ENCODE measurements at places on chromosomes 13 and 19. TPM values are rescaled to one million over a fixed set of nuclear protein-coding genes. Genes with fewer than 3 reads are reported as not detected.

DNA sequence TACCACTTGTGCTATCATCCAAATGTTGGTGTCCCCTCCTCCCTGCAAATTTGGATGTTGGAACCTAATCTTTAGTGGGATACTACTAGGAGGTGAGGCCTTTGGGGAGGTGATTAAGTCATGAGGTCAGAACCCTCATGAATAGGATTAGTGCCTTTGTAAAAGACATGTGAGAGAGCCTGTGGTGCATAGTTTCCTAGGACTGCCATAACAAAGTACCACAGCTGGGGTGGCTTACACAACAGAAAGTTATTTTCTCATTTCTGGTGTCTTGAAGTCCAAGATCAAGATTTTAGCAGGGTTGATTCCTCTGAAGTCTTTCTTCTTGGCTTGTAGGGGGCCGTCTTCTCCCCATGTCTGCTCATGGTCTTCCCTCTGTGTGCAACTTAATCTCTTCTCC lies 562.6 kb upstream of the ARGLU1 start:
- no peak for DNase-seq

DNA sequence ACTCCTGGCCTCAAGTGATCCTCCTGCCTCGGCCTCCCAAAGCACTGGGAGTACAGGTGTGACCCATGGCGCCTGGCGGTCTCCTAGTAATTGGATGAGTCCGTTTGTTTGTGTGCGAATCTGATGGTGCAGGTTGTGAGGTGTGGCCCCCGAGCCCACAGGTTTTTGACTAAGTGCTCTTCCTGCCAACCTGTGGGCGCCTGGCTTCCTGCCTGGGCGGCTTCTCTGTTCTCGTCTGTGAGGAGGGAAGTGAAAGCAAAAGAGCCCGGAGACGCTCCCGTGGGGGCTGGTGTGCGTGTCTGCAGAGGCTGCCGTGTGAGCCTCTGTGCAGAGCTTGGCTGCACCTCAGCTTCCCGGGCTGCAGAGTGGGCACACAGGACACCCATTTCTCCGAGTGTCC lies 10.0 kb downstream of the ARHGAP45 start:
- peak; percentile 99 for DNase-seq

GRCh38 chr19:16470911-16471811 lies 609 bp downstream of the EPS15L1 start:
- DNase-seq, result peak; percentile 59

DNA sequence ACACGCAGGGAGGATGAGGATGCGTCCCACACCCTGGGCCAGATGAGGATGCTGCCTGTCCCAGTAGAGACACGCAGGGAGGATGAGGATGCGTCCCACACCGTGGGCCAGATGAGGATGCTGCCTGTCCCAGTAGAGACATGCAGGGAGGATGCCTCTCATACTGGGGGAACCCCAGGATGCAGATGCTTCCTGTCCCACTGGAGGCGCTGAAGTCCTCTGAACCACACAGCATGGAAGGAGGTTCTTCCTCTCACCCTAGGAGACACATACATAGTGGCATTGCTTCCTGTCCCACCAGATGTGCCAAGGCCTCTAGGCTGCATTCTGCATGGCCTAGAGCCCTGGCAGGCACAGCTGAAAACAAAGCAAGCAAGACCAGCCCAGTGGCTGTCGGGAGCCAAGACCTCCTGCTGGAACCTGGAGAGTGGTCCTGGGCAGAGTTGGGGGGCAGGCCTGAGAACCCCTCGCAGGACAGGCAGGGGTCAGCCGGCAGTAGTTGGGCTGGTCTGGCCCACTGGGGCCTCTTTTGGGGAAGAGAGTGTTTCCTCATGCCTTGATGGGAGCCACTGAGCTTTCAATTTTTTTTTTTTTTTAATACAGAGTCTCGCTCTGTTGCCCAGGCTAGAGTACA lies 4.3 kb downstream of the HPN start:
- DNase-seq, result peak; percentile 66

The NRTN gene
- total RNA-seq, result not detected

- no peak for DNase-seq
These were observed 90.3 kb downstream of the KDM4B start for GRCh38 chr19:5059213-5059574.

The GRK1 gene
- total RNA-seq, result not detected

- no peak for DNase-seq
These were observed 211.9 kb downstream of the NALCN start for GRCh38 chr13:101204270-101205020.

DNA sequence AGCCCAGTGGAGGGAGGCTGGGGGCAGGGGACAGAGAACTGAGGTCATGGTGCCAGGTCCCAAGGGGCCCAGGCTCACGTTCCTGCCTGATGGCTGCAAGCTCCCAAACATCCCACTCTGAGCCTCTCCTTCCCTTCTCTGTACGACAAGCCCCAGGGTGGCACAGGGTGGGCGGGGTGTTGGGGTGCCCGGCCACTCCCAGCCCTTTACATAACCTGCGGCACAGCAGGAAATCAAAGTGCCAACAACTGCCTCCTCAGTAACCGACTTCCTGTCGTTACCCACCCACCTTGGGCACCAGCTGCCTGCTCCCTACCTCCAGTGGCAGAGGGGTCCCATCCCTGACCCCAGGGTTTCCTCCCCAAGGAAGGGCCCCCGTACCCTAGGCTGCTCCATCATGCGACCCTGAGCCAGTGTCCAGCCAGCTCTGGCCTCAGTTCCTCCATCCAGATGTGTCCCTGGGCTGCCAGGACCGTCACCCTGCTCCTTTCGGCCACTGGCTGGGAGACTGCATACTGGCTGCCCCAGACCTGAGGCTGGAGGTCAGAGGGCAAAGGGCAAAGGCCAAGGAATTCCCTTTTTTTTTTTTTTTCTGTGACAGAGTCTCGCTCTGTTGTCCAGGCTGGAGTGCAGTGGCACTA lies 27.7 kb upstream of the NFIC start:
- peak; percentile 63 for DNase-seq

- DNase-seq, result no peak
These were observed 1415.6 kb upstream of the ATXN8OS start for GRCh38 chr13:68692049-68692448.

DNA sequence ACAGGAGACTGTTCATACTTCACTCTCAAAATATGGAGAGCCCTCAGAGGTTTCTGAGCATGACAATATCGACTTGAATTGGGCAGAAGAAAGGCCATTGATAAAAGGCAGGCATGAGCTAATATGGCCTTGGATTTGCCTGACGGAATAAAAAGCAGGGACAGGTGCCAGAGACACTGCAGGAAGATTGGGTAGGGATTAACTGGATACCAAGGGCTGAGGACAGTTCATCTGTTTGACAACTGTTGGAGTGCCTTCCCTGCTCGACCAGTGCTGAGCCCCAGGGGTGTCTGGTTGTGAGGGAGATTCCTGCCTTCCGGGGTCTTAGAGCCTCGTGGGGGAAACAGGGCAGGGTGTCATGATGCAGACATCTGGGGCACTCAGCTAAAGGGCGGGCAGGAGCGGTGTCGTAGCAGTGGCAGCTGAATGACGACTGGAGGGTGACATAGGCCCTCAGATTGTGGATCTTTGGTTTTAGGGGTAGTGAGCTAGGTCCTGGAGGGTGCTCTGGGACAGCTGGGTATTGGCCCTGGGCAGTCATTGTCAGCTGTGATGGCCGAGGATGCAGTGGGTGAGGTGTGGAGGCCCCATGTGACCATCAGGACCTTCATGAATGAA lies 12.3 kb downstream of the GATAD2A start:
- no peak for DNase-seq

DNA sequence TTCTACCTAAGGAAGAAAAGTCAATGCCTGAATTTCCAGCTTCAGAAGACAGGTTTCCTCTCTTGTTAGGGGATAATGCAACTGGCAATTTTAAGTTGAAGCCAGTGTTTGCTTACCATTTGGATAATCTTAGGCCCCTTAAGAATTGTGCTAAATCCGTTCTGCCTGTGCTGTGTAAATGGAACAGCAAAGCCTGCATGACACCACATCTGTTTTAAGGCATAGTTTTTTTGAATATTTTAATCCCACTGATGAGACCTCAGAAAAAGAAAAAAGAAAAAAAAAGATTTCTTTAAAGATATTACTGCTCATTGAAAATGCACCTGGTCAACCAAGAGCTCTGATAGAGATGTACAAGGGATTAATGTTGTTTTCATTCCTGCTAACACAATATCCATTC lies 419.2 kb downstream of the SLITRK6 start:
- DNase-seq, result no peak

DNA sequence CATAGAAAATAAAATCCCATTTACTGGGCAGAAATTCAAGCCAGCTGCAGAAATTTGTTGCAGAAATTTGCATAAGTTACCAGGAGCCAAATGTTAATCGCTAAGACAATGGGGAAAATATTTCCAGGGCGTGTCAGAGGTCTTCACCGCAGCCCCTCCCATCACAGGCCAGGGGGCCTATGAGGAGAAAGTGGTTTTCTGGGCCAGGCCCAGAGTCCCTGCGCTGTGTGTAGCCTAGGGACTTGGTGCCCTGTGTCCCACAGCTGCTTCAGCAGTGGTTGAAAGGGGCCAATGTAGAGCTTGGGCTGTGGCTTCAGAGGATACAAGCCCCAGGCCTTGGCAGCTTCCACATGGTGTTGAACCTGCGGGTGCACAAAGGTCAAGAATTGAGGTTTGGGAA lies 278.9 kb upstream of the PCDH9 start:
- DNase-seq, result no peak

DNA sequence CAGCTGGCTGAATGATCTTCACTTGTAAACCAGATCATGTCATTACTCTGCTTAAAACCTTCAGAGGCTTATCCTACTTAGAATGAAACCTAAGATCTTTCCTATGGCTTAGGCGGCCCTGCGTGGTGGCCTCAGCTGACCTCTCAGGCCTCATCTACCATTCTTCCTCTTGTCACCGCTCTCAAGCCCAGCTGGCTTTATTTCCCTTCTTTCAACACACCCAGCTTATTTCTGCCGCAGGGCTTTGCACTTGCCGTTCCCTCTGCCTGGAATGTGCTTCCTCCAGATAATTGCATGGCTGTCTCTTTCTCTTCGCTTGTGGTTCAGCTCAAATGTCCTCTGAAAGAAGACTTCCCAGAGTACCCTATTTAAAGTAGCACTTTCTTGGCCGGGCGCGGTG lies 3.6 kb upstream of the ASF1B start:
- no peak for DNase-seq

The CNOT3 gene
- total RNA-seq, result 67.5 TPM

DNA sequence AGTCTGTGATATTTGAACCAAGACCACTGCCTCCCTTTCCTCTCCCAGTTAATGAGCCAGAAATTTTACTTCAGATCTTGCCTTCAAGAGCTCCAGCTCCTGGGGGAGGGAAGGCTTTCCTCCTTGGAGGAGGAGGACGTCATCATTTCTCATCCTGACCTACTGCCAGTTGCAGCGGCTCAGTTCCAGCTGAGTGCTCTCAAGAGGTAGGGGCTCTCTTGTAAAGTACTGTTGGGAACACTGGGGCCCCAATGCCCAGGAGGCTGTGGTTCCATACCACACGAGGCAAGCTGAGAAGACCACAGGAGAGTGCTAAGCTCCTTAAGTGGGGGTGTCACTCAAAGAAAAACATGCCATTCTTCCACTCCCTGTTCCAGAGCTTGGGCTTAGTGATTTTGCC lies 36.2 kb downstream of the METTL21C start:
- DNase-seq, result no peak

The SH2D3A gene
- 13.8 TPM for total RNA-seq

DNA sequence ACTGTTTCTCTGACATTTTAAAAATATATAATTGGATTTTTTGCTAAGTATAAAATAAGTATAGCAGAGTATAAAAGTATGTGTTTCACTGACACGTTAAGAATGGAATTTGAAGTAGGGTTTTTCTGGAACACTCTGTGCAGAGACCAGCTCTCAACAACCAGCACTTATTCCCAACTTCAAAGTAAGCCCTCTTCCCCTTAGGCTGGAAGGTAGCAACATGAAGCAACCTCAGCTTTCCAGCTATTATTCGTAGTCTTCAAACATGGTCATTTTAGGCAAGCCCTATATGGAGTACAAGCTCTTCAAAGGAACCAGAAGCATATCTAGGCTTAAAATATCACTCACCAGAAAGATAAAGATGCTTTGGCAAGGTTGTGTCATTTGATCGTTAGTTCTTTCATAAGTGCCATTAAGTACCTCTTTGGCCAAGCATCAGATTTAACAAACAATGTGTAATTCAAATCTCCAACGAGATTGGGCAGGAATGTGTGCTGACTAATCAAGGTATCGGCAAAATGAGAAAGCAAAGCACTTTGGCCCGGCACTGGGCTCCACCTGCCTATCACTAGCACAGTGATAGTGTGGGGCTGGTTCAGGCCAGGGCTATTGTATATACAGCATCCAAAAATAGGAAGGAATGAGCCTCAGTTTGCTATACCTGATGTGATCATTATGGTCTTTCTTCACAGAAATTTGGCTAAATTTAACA lies 95.9 kb upstream of the FREM2 start:
- no peak for DNase-seq

The ZNF534 gene
- not detected for total RNA-seq

DNA sequence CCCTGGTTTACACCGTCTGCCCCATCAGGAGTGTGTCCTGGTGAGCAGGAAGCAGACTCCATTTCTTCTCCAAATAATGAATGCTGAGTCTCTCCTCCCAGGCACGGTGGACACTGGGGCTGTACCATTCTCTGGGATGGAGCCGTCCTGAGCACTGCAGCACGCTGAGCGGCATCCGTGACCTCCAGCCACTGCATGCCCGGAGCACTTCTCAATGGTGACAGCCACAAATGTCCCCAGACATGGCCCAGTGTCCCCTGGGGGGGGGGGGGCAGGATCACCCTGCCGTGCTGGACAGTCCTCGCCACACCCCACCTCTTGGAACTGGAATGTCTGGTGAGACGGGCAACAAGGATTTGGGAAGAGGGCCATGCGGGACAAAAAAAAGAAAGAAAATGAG lies 37.4 kb downstream of the GNG7 start:
- no peak for DNase-seq

GRCh38 chr13:52739468-52740071 lies at the start of gene CNMD:
Gene CNMD, minus strand, starts transcription at chr13:52739820. Its CDS starts 119 bp downstream, at chr13:52739701.
- no peak for DNase-seq

DNA sequence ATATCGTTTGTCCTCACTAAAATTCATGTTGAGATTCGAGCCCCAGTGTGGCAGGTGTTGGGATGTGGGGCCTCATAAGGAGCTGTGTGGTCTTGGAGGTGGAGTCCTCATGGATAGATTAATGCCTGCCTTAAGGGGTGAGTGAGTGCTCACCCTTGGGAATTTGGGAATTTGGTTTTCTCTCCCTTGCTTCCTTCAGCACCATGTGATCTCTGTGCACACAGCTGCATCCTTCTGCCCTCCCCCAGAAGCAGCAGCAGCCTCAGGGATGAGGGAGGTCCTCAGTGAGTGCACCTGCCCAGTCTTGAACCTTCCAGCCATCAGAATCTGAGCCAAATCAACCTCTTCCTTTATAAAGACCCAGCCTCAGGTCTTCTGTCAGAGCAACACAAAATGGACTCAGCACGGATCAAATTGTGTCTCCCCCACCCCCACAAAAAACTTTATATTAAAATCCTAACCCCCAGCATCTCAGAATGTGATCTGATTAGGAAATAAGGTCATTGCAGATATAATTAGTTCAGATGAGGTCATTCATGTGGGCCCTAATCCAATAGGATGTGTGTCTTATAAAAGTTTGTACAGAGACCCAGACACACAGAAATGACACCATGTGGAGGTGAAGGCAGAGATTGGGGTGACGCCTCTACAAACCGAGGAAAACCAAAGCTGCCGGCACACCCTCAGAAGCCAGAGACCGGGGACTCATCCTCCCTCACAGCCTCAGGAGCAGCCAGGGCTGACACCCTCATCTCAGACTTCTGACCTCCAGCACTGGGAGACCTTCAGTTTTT lies 12.9 kb downstream of the CYTH2 start:
- DNase-seq, result no peak

All from activated CD8-positive, alpha-beta memory T cell treated with anti-CD3 and anti-CD28 coated beads, Interleukin-2, amount 10 ng/mL, durations not matched to agents 7 days and 5 days (primary cell).